Colonic mucosa (tissue), 4 donors: ENCODE measurements at places on chromosomes 2 and 18. TPM values are rescaled to one million over a fixed set of nuclear protein-coding genes. Genes with fewer than 3 reads are reported as not detected.

GRCh38 chr2:197196541-197197180, 113.9 kb downstream of the ANKRD44 start:
- H3K4me1 ChIP-seq, result no peaks in the 10 kb centered on the region
- H3K4me3 ChIP-seq, result no peak overlapping the region
- DNase-seq, result no peak
- H3K27me3 ChIP-seq, result no peaks in the 10 kb centered on the region

DNA sequence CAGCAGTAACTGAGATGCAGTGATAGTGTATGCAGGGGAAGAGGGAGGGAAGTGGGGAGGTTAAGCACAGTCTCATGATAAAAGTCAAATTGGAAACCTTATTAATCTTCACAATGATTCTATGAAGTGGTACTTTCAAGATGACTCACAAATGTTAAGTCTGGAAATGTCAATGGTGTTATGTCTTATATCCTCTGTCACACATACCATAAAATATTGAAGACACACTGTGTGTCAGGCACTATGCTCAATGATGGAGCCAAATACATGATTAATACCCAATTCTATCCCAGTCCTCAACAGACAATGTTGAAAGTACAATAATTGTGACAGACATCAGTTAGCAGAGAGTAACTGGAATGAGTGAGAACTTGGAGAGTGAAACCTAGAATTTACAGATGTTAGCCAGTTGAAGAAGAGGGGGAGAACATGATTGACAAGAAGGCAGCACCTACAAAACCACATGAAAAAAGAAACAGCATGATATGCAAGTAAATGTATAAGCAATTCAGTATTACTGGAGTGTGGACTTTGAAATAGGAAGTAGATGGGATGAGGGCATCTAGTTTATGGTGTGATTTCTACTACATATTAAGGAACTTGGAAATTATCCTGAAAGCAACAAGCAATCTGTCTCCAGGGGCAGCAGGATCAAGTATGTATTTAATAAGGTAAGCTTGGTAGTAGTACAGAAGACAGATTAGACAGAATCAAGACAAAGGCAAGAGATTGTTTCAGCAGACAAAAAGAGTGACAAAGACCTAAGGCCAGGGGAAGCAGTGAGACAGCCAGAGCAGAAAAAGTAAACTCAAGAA, 107.6 kb downstream of the STRN start:
- H3K27ac ChIP-seq, result peak overlapping the region; percentile 41
- no peak overlapping the region for H3K4me3 ChIP-seq
- no peaks in the 10 kb centered on the region for H3K4me1 ChIP-seq

DNA sequence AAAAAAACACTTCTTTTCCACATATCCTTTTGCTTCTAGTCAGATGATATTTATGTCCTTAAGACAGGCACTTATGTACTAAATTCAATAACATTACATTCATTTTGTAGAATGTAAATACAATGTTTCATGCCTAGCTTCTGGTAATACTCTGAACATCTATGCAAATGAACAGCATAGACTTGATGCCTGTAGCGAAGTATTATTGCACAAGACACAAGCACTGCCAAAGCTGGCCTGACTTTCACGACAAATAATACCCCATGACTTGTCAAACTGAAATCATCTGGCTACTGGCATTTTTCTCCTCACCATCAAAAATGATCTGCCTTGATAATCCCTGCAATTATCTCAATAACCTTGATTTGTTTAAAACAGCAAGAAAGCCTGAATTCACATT, 101.3 kb downstream of the L3MBTL4 start:
- no peak overlapping the region for H3K4me3 ChIP-seq
- no peaks in the 10 kb centered on the region for H3K27me3 ChIP-seq
- no peak for DNase-seq
- H3K36me3 ChIP-seq, result no peaks in the 10 kb centered on the region
- no peak overlapping the region for H3K27ac ChIP-seq

DNA sequence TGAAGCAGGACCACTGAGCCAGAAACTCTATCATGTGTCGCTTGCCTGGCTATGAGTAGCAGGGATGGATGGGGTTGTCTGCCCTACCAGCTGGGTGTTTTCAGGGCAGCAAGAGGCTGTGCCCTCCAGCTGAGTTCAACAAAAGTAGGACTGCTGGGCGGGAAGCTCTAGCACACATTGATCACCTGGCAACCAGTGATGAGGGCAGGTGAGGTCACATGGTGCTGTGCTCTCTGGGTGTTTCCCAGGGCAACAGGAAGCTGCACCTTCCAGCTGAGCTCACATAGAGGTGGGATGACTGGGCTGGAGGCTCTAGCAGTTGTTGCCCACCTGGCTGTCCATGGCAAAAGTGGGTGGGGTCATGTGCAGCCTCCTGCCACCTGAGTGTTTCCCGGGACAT, 487.3 kb upstream of the VWC2L start:
- no peaks in the 10 kb centered on the region for H3K4me1 ChIP-seq
- no peak overlapping the region for H3K27ac ChIP-seq
- no peak overlapping the region for H3K4me3 ChIP-seq
- no peaks in the 10 kb centered on the region for H3K27me3 ChIP-seq

DNA sequence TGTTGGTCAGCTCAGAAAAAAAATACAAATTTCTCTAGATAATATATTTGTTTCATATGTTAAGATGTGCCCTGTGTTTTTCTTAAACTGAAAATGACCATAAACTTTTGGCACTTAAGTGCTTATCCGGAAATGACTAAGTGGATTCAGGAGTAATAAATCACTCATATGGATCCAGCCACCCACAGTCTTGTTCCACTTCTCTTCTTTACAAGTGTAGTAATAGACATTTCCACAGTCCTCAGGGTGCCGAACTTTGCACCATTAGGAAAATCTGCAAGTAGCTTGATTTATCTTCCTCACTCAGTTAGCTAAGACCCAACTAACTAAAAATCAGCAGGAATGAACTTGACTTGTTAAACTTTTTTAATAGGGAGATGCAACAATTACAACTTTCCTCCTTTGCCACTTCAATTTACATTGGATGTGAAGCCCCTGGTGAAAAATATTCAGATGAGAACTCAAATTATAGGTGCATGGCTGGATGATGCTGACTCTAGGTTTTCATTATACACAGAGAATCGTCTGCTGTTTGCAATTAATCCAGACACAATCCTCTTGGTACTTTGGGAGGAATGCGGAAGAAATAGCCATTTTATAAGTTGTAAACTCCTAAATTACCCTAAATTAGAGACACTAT, 322.5 kb downstream of the ARHGAP15 start:
- no peak overlapping the region for H3K4me3 ChIP-seq
- H3K4me1 ChIP-seq, result no peaks in the 10 kb centered on the region
- no peaks in the 10 kb centered on the region for H3K27me3 ChIP-seq
- H3K27ac ChIP-seq, result no peak overlapping the region
- H3K36me3 ChIP-seq, result no peaks in the 10 kb centered on the region
- DNase-seq, result no peak

DNA sequence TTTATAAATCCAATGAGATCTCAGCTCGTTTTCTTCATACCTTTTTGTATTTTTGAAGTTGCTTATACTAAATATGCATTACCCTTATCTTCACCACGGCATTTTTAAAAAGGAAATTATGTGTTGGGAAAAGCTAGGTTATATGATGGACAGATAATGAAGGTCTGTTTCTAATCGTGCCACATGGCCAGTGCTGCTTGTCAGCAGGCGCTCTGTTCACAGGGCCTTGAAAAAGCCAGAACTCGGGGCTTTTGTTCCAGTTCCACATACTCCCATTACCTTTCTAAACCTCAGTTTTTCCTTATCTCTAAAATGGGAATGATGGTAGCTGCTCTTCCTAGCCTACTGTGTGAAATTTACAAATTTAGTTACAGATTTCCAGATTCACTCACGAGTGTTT, 42.0 kb downstream of the EPAS1 start:
- no peak for DNase-seq
- no peaks in the 10 kb centered on the region for H3K36me3 ChIP-seq
- H3K4me3 ChIP-seq, result no peak overlapping the region
- peaks cover 10% of the 10 kb centered on the region for H3K4me1 ChIP-seq
- H3K27ac ChIP-seq, result no peak overlapping the region
- no peaks in the 10 kb centered on the region for H3K27me3 ChIP-seq

The NXPH2 gene
- not detected for total RNA-seq

The SLC4A5 gene
- 2.8 TPM for total RNA-seq
